Tongue (tissue), 3 donors: ENCODE measurements at places on chromosomes 1 and 21. TPM values are rescaled to one million over a fixed set of nuclear protein-coding genes. Genes with fewer than 3 reads are reported as not detected.
A peak's percentile ranks its signal among the peaks of the same experiment; 100 is the strongest.

DNA sequence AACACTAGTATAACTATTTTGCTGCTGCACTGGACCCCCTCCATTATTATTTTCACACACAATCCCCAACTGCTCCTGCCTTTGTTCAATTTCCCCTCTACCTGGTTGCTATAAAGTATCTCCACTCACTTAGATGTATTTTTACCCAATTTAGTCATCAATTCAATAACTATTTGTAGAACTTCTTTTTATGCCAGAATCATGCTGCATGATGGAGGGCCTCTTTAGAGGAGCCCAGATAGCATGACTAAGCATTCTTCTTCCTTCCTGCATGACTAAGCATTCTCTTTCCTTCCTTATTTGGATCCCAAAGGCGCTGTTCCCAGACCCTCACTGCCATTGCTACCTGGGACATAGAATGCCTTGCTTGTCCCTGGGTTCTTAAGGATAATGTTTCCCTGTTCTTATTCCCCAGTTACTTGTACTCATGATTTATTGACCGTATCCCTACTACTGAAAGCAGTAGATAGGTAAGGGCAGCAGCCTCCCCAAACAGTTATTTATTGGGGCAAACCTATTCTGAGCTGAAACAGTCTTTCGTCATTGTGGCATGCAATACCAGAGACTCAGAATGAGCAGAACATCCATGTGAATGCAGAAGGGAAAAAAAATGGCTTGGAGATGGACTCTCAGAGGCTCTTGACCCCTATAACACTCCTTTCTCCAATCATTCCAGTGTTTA, 89.3 kb upstream of the AKT3 start:
- DNase-seq, result no peak

DNA sequence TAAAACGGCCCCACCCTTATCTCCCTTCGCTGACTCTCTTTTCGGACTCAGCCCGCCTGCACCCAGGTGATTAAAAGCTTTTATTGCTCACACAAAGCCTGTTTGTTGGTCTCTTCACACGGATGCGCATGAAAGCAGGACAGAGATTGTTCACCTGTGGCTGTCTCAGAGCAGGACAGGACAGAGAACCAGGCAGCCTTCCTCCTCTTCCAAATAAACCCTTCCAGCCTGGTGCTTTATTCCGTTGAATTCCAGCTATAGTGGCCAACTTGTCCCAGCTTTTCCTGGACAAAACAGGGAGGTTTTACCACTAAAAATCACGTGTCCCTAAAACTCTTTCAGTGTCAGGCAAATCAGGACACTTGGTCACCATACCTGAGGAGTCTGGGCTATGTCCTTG, 9.5 kb upstream of the DMRTB1 start:
- no peak for DNase-seq

DNA sequence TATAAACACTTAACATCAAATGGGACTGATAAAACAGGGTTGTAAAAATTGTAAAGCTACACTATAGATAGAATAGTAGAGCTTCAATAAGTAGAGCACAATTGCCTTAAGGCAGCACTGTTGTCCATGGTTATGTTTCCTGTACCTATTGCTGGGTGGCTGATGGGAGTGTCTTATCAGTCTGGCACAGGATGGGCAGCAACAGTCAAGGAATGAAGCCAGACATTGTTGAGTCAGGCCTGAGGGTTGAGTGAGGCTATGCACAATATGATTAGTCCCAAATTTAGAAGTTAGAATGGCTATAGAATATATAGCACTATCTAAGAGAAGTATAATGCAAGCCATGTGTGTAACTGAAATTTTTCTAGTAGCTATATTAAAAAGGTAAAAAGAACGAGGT, 25.0 kb upstream of the CD1D start:
- DNase-seq, result no peak

SCNM1 gene
- total RNA-seq, result 19.1 TPM

GRCh38 chr21:23488245-23488644, 2119.0 kb downstream of the MRPL39 start:
- DNase-seq, result no peak

DNA sequence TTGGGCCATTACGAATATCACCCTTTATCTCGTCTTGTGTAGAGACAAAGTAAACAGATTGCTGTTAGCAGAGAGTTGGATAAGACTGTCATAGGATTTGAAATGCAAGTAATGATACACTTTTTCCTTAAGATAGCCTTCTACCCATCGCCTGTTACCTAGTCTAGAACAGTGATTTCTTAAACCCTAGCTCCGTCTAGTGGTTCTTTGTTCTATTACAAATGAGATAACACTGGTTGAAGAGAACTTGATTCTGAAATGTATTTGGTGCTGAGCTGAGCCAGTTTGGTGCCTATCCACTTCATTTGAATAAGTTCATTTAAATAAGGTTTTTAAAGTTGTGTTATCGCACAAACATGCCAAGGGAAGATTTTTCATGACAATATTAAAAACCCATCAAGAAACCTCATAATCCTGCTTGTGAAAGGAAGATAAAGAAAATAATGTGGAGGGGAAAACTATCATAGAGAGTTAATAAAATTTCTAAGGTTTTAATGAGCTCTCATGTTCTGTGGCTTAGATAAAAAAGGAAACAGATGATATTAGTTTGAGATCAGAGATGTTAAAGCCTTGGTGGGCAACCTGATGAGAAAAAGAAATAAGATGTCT, 1.5 kb upstream of the KCNH1 start:
- peak; percentile 72 for DNase-seq

DNA sequence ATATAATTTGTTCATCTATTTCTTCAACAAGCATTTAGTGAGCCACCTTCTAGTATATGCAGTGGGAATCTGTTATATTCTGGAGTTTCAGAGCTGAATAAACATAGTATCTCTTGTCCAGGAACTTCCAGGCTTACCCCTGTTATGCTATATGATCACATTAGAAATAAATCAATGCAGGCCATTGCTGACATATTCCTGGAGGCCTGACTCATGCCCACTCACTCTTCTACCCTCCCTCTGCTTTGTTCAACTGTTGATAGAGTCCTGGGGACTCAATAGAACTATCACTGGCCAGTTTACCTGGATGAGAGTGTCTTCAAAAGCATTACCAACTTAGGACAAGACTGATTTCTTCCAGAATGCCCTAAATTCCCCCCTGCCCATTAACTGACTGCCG, 29.3 kb upstream of the SRSF10 start:
- no peak for DNase-seq

GSTM3 gene
- 48.0 TPM for total RNA-seq

DNA sequence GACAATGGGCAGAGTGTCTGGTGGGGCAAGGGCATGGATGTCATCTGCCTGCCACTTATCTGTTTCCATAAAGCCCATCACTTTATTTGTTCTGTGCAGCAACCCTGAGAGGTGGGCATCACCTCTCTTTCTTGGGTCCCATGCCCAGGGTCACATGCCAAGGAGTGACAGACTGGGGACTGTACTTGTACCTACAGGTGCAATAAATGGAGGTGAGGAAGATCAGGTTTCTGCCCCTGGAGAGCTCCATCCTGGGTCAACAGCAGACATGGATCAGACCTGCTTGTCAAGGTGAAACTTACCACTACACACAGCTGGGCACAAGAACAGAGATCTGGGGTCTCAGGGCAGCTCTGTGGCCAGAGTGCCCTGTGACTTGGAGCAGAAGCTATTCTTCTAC, 18.4 kb upstream of the PRDM16 start:
- DNase-seq, result no peak

EXO5 gene
- total RNA-seq, result 13.3 TPM

PEX11B gene
- 24.6 TPM for total RNA-seq

GFI1 gene
- total RNA-seq, result 2.6 TPM

PROK1 gene
- not detected for total RNA-seq

- DNase-seq, result no peak
Observed at GRCh38 chr1:184297244-184297750, 89.5 kb upstream of the C1orf21 start.

DNA sequence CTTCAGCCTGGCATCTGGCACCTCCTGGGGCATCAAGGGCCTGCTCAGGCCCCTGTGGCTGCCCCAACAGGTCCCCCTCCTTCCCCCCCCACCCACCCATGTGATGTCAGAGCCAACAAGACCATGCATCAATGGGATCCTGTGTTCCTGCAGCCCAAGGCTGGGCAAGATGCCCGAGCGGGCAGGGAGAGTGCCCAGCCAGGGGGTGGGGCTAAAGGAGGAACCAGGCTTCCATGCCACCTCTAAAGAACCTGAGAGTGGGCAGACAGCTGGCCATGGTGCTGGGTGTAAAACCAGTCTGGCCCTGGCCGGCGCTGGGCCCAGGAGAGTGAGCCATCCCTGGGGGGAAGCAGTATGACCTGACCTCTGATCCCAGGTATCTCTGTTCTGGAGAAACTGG, 7.6 kb downstream of the COL16A1 start:
- peak; percentile 65 for DNase-seq

SCAF4 gene
- total RNA-seq, result 12.3 TPM

LY9 gene
- total RNA-seq, result 0.62 TPM

- DNase-seq, result peak; percentile 40
Observed at GRCh38 chr1:228802386-228803220, 67.3 kb downstream of the RHOU start.

ZNF648 gene
- total RNA-seq, result 0.51 TPM

- DNase-seq, result no peak
Observed at GRCh38 chr1:54356680-54357147, 49.5 kb downstream of the SSBP3 start.
